ENCODE measurements at places on chromosomes 5 and 9.

- DNase-seq = no peak
These were observed 77.9 kb downstream of the CDH18 start for GRCh38 chr5:19910136-19910535.

DNA sequence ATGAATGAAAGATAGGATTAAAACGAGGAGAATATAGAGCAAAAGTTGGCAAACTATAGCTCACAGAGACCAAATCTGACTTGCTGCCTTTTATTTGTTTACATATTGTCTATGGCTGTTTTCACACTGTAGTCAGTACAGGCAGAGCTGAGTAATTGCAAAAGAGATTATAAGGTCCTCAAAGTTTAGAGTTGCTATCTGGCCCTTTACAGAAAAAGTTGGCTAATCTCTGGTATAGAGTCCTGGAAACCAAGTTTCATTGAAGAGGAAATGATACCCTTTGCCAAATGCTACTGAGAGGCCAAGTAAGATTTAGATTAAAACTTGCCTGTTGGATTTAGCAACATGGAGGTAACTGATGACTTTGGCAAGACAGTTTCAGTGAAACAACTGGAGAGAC, 36.0 kb downstream of the LYRM7 start:
- DNase-seq = no peak

DNA sequence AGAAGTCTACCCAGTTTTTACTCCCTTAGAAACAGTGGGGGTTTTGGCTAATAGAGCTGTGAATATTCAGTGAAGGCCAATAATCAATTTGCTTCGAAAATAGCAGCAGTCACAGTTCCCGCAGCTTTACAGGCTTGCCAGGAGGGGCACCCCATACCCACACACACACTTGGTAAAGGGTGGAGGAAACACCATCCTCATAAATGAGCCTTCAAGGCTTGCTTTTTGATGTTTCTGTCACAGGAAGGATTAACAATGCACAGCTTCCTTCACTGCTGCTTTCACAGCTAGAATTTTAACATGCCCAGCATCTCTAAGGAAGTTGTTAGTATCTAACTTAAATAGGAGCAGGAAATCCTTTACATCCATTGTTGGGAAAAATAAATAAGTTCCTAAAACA, 1247.5 kb upstream of the C9orf72 start:
- no peak for DNase-seq

DNA sequence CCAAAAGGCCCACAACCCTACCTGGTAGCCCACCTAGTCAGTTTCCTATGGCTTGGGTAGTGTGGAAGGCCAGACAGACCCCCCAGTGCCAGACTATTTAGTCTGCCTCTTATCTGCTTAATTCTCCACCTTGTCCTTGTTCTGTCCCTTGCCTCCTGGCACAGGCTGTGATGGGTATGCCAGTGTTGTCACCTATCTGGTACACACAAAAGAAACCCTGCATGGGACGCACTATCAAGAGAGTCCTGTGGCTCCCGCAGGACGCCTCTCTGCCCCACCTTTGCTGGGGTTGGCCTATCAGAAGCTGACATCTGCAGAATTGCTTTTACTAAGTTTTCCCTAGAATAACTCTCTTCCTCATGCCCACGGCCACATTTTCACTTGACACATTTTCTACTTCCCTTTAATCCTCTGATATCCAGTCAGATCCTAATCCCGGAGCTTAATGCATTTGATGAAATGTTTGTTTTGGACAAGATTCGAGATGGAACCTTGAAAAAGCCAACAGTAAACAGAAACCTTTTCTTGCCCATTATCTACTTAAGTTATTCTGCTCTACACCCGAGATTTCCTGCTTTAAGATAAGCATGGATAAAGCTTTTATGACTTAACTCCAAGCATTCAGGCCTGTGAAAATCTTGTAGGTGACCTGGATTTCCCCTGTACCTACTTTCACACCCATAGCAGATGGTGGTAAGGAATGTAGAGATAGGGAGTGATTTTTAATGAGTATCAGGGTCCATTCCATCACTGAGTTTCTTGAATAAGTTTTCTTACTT, 468.5 kb downstream of the ZNF608 start:
- no peak for DNase-seq

- no peak for DNase-seq
These were observed 37.8 kb downstream of the SLC46A2 start for GRCh38 chr9:112852741-112853504.
